ENCODE measurements at places on chromosomes 2 and 18.

- DNase-seq: no peak
Observed at GRCh38 chr18:69996951-69997798, 49.5 kb upstream of the CD226 start.

GRCh38 chr2:70009762-70010575 is 48.5 kb upstream of the ASPRV1 start:
- DNase-seq: no peak

GRCh38 chr2:10036095-10036884 is 7.1 kb upstream of the KLF11 start:
- DNase-seq: no peak

GRCh38 chr2:171346723-171347557 is 86.8 kb downstream of the METTL8 start:
- DNase-seq: no peak

- DNase-seq: no peak
Observed at GRCh38 chr18:57589161-57589560, 2.7 kb upstream of the FECH start.

GRCh38 chr2:55084641-55085040 is 34.4 kb upstream of the RTN4 start:
- DNase-seq: no peak

GRCh38 chr2:57615855-57616556 is 430.6 kb upstream of the VRK2 start:
- DNase-seq: no peak

DNA sequence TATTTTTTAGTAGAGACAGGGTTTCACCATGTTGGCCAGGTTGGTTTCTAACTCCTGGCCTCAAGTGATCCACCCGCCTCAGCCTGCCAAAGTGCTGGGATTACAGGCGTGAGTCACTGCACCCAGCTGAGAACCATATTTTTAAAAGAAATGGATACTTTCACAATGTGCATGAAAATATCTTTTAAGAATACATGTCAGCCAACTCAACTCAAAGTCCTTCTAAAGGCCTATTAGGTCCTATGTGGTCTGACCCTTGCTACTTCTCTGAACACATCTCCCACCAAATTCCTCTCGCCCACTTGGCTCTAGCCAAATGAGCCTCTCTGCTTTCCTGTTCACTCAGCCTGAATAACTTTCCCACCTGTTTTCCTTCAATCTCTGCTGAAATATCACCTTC is 119.6 kb downstream of the MTX2 start:
- DNase-seq: no peak

DNA sequence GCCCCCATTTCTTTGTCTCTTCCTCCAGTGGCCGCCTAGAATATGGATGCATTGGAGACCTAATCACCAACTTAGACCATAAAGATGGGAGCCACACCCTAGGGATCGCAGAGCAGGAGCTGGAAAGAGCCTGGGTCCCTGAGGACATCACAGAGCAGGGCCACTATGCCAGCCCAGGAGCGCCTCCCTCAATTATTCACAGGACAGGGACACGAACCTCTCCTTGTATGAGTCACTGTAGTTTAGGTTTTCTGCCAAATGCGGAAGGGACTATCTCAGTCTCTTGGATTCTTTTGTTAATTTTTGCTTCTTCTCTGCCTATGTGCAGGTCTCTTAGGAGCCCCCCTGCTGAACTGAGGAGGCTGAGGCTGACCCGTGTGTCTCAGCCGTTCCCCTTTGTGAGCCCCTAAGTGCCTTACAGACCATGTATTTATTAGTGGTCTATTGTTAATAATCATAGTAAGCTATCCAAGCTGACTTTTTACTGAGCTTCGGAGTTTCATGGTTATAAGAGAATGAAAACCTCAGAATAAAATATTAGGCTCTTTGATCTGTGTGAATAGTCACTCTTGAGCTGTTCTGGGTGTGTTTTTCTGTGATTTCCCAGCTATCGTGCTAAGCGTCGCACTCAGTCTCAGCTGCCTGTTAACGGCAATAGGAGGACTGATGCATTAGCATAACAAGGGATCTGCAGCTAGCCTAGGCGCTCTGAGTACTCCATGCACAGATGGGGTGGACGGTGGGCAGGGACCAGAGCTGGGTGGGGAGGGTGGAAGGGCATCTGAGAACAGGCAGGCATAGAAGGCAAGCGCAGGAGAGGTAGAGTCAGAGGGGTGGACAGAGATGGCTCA is 12.7 kb upstream of the PTPN4 start:
- no peak for DNase-seq

DNA sequence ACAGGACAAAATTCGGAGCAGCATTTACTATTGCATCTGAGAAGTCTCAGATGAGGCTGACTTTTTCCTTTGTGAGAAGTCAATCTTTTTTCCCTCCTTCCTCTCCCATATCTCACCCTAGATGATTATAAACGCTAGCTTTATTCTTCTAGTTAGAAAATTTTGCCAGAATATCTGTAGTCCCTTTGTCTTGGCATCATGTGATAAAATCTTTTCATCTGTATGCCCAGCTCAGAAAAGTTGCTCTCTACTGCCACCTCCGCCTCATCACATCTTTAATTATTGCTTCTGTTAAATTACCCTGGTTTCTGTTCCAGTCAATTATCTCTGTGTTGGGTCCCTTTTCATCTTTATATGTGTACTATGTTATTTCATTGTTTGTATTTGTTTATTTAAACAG is 210.8 kb upstream of the SLC35G4 start:
- no peak for DNase-seq

- no peak for DNase-seq
Observed at GRCh38 chr18:27110319-27110718, 74.8 kb downstream of the CHST9 start.

- DNase-seq: no peak
Observed at GRCh38 chr2:112607680-112608438, 23.4 kb downstream of the CHCHD5 start.

GRCh38 chr2:219739866-219740440 is 112.5 kb downstream of the SLC4A3 start:
- DNase-seq: no peak
